ENCODE measurements at places on chromosomes 13 and 19. TPM values are rescaled to one million over a fixed set of nuclear protein-coding genes. Genes with fewer than 3 reads are reported as not detected.

Gene SELENOV
- total RNA-seq = 6.9 TPM

Gene ETFB
- total RNA-seq = 44.8 TPM

Gene CYP2B6
- total RNA-seq = 2.3 TPM

Gene C13orf42
- 18.1 TPM for total RNA-seq

DNA sequence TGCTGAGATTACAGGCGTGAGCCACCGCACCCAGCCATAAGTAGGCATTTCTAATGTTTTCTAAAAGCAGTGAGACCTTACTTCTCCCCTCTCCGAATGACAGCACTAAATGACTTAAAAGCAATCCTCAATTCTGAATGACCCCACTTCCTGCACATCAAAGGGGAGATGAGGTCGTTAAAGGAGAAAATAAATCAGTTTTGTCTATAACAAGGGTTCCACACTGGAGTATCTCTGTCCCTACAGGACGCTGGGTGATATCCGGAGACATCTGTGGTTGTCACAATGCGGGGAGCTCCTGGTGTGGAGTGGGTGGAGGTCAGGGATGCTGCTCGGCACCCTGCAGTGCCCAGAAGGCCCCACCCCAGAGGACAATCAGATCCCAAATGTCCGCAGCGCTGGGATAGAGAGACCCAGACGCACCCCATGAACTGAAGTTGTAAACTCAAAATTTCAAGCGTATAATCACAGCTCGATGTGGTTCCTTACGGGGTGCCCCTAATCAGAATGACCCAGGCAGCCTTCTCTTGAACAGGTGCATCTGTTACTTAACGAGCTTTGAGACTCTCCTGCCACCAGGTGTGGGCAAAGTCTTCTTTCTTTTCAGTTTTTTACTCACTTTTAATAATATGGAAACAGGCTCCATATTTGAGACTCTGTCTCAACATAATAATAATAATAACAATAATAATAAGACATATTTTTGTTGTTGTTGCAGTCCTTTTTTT lies 2.9 kb downstream of the GNG7 start:
- no peak for DNase-seq

DNA sequence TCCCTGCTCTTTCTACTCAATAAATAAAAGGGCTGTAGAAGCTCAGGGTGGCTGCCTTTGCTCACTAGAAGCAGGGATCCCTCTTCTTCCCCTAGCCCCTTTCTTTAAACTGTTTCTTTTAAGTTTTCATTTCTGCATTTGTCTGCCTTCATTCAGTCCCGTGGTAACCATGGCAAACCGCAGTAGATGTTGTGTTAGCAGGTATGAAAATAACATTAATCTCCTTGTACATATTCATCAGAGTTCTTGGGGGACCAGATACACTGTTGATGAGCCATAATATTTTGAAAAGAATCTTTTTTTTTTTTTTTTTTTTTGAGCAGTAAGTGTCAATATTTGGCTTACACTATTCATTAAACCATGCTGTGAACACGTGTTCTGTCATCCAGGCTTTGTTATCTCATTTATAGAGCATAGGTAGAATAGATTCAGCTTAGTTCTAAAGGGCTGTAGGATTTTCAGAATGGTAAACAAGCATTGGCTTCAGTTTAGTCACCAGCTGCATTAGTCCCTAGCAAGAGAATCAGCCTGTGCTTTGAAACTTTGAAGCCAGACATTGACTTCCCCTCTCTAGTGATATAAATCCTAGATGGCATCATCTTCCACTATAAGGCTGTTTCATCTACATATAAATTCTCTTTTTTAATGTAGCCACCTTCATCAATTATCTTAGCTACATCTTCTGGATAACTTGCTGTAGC lies 59.4 kb upstream of the SPRY2 start:
- no peak for DNase-seq

- DNase-seq = no peak
Observed at GRCh38 chr19:1655131-1655981, 2.9 kb upstream of the TCF3 start.

DNA sequence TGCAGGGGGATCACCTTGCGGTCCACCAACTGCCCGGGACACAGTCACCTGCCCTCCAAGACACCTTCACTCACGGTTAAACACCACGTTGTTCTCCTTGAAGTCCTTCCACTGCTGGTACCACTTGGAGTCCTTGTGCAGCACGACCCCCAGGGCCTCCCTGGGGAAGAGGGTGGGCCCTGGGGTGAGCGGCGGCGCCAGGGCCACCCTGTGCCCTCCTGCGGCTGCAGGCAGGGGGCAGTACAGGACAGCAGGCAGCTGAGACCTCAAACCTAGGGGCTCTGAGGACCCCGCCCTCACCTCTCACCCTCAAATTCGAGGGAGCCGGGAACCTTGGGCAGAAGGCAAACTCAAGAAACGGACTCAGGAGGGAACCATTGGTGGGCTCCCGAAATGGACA lies 7.5 kb upstream of the CTXN1 start:
- no peak for DNase-seq
